ENCODE measurements at places on chromosomes 6 and 20.

- no peak for DNase-seq
Measured at GRCh38 chr20:40945754-40946450, 82.7 kb upstream of the TOP1 start.

- DNase-seq = no peak
Measured at GRCh38 chr6:168968801-168969200, 284.8 kb downstream of the THBS2 start.

- no peak for DNase-seq
Measured at GRCh38 chr6:89302936-89303335, 12.2 kb downstream of the GABRR2 start.

- no peak for DNase-seq
Measured at GRCh38 chr6:6825193-6825784, 236.8 kb downstream of the LY86 start.

GRCh38 chr6:147603392-147604081 lies 95.0 kb downstream of the SAMD5 start:
- no peak for DNase-seq

DNA sequence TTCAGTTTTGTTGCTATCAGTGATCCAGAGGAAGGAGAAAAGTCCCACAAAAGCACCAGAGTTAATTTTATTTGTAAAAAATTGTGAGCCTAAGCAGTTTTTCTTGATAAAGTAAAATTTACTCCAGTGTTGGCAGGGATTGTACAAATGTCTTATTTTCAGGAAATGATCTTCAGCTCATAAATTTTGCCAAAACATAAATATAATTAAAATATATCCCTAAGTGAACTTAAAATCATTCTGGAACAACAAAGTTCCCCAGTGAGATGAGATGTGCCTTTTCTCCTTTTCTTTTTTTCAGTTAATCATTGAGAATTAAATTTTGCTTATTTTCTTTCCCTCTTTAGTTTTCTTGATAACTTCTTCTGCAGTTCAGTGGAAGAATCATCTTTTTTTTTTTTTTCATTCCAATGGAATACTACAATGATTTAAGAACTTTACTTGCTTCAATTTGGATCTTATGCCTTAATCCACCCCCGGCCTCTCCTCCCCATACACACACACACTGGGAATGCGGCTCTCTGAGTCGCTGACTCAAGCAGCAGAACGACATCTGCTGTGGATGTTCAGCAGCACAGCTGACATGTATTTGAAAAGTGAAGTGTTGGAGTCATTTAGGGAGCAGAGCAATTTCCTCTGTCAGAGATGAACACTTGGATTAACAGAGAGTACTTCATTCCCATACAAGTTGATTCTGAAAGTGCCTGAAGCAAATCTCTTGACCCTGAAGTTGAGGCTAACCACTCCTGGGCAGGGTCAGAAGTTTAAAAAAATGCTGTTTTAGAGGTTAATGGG lies 27.7 kb upstream of the LAMA4 start:
- DNase-seq = no peak

DNA sequence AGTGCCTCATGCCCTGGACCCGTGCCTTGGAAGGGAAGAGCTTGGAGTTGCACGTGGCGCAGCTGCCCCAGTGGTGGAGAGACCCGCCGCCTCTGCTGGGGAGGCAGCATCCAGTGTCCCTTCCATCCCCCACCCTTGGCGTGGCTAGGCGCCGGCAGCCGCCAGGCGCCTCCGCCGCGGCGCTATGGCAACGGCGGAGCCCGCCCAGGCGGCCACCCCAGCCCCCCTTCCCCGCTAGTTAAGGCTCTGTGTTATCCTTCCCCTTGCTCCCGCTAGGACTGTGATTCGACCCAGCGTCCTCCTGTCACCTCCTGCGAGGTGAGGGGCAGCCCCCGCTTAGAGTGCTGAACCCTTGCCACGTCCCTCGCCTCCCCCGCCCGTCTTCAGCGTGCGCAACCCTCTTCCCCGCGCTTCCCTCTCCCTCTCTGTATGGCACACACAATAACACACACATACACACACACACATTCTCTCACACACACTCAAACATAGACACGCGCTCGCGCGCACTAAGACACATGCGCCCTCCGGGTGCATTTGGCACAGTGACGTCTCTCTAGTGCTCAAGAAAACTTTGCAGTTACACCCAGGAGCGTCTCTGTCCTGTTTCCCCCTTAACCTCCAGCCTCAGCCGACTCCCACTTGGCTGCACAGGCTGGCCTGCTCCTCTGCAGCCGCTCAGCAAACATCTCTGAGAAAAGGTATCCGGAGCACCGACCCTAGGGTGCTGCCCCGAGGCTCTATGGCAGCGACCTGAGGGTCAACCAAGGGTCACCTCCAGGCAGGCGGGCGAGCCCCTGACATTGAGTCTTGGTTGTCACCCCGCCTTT lies 8.5 kb downstream of the GRIK2 start:
- no peak for DNase-seq

Measured in thoracic aorta (tissue), 2 donors.